ENCODE measurements at places on chromosomes 6 and 20.

- no peak for DNase-seq
These were observed 403.9 kb upstream of the JARID2 start for GRCh38 chr6:14841901-14842421.

DNA sequence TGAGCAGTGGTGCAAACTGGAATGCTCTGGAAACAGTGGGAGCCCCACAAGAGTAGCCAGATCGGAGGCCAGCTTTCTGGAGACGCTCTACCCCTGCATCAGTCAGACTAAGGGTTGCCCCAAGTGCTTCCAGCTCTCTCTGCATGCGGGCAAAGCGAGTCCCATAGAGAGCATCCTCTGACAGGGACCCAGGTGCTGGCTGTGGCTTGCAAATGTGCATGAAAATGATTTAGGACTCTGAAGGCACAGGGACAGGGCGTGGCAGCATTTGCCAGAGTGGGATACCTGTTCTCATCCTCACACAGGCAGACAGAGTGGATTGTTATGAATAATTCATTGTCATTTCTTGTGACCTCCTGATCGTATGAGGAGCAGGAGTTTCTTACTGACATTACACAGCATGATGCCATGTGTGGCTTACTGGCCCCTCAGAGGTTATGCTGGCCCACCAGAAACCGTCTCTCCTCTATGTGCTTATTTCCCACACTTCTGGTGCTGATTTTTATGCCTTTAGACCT, 10.3 kb downstream of the RIN2 start:
- no peak for DNase-seq

GRCh38 chr6:4611429-4612129, 164.6 kb upstream of the CDYL start:
- no peak for DNase-seq

- peak; percentile 21 for DNase-seq
These were observed 26.2 kb downstream of the ARHGAP18 start for GRCh38 chr6:129683601-129684322.

DNA sequence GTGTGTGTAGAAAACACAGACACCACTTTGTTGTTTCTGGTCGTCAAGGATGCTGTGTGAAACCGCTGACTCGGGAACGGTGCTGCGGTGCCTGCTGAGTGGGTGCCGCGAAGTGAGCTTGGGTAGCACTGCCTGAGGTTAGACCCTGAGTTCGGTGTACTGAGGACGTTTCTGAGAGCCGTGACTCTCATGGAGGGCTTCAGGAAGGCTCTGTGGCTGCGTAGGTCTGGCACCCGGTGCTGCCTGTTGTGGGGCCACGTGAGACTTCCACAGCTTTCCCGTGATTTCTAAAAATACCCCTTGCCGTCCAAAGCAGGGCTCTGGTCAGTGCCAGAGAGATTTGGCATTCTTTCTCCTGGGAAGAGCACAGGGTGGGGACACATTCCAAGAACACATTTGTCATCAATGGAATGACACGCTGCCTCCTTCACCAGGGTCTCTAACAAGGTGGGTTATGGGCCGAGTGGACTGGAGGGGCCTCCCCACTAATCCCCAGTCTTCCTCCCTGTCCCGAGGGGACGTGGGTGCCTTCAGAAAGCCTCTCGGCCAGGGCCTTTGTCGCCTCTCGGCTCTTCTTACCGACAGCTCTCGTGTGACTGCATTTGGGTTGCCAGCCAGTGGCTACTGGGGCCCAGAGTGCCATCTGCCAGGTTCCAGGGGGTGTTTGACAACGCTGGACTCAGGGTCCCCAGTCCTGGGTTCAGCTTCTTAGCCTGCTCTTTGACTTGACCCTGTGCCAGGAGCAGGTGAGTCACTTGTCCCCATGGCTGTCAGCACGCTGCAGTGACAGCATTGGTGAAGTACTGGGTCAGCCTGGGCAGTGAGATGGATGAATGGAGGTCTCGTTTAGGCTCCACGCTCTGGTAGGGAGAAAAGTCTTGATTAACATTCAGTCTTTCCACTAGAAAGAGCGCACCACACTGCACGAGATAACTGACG, 62.2 kb downstream of the SYNJ2 start:
- no peak for DNase-seq

DNA sequence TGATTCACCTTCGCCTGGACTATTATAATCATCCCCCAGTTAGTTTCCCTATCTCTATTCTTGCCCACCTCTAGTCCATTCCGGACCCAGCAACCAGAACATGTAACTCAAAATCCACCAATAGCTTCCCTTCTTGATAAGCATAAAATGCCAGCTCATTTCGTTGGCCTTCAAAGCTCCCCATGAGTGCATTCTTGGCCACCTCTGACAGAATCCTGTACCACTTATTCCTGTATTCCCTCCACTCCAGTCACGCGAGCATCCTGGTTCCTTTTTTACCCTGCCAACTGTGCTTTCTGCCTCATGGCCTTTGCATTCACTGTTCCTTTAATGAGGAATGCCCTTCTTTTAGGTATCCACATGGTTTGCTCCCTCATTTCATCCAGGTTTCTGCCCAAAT, 36.7 kb downstream of the CYP24A1 start:
- DNase-seq: no peak

- DNase-seq: no peak
These were observed 531.3 kb downstream of the QKI start for GRCh38 chr6:163945808-163946207.

- no peak for DNase-seq
These were observed 3.4 kb upstream of the DACT2 start for GRCh38 chr6:168322966-168323365.
